Inflammatory macrophage (primary cell): ENCODE measurements at places on chromosomes 1 and 21.
A peak's percentile ranks its signal among the peaks of the same experiment; 100 is the strongest.

DNA sequence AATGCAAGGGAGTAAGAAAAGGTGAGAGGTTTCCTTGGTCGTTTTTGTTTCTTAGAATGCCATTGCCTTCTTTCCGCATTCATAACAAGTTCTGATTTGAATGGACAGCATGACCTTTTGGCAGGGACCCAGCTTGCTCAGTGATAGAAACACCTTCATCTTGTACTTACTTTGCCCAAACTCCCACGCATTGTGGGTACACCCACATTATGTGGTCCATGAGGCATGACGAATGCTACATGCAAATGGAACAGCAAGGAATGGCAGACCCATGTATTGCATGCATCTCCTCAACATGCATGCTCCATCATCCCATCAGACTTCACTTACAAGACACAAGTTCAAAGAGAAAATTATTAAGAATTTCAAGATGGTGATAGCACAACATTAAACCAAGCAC is 102.8 kb downstream of the CDC7 start:
- DNase-seq, result no peak

GRCh38 chr1:9371391-9371935 is 78.8 kb downstream of the SPSB1 start:
- DNase-seq, result no peak

- no peak for DNase-seq
Observed at GRCh38 chr1:63874278-63874880, 100.6 kb downstream of the ROR1 start.

- DNase-seq, result no peak
Observed at GRCh38 chr21:37868446-37869295, 47.6 kb downstream of the KCNJ6 start.

- no peak for DNase-seq
Observed at GRCh38 chr1:175067362-175068106, at the start of gene TNN. Gene TNN, plus strand, starts transcription at chr1:175067833. Its CDS starts 9,586 bp downstream, at chr1:175077419.

GRCh38 chr1:23366146-23366545 is 3.5 kb downstream of the ZNF436 start:
- DNase-seq, result no peak

- DNase-seq, result no peak
Observed at GRCh38 chr1:219573960-219574359, 38.9 kb downstream of the ZC3H11B start.

DNA sequence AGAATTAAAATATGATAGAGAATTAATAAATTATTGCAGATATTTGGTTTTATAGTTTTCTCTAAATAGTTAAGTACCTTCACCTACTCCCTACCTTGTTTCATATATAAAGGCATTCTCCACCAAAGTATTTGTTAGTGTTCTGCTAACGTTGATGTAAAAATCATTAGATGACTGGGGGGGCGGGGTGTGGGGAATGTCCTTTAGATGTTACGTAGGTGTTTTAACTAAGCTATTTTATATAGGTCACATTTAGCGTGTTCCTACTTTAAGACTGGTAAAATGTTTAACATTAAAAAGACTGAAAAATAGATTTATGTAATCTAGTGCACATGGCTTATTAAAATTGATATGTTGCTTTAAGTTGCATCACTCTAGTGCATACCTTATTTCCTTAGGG is 48.6 kb downstream of the PTPRC start:
- no peak for DNase-seq

DNA sequence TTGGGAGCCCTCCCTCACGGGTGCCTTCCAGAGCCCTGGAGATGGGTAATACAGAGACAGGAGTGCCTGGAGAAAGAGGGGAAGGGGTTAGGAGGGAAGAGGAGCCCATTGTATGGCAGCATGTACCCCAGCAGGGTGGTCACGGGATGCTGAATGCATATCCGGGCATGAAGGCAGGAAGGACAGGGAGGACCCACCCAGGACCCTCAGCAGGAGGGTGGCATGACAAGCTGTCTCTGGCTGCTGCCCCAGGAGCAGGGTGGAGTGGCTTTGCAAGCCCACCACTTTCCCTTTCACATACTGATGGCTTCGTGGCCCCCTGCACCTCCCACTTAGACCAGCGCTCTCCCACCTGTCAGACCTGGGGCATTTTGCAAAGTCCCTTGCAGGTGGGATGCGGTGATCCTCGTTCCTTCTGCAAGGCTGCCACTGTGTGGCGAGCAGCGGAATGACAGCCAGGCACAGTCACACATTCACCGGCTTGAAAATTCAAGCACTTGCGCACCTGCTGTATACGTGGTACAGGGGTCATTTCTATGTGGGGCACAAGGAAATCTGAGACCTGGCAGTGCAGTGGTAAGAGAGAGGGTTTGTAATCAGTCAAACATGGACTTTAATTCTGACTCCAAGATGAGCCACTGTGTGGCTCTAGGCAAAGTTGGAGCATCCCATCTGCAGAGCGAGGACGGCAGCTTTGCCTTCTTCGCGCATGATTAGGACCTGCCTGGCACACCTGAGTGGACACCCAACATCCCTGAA is 53.2 kb upstream of the TMEM51 start:
- DNase-seq, result peak; percentile 47

GRCh38 chr1:169348383-169349036 is 19.1 kb downstream of the NME7 start:
- DNase-seq, result peak; percentile 70

GRCh38 chr1:194114288-194114687 is 927.9 kb upstream of the B3GALT2 start:
- no peak for DNase-seq

GRCh38 chr21:26732432-26733221 is 112.6 kb downstream of the ADAMTS1 start:
- peak; percentile 12 for DNase-seq

DNA sequence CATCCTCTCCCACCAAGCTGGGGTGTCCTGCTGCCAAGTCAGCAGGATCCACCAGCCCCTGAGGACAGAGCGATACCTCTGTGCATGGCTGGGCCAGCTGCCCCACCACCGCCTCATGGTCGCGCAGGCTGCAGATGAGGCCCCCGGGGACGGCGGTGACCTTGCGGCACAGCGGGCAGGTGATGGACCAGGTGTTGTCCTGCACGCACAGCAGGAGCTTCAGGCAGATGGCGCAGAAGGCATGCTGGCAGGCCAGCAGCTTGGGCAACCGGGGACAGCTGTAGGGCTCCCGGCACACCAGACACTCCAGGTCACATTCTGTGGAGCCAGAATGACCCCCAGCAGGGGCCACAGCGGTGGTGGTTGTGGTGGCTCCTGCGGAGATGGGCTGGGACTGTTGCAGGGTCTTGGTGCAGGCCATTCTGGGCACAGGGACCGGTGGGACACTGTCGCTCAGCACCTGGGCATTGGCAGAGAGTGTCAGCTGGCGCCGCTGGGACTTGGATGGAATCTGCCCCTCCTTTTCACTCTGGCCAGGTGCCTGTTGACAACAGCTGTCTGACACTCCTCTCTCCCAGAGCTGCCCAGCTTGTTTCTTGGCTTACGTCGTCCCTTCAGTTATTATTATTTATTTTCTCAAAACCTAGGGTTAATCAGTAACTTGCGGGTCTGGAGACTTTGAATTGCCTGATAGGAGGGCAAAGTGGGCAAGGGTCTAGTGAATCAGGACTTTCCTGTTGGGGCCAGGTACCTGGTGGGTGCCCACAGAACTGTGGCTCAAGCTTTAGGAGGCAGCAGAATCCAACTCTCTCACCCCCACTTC is at the start of gene RNF186:
Gene RNF186 (minus strand): TSS at position 603 of the 823 bp plus-strand sequence. CDS start 182 bp downstream, at position 421.
- DNase-seq, result no peak

- no peak for DNase-seq
Observed at GRCh38 chr1:210483821-210484220, 155.1 kb downstream of the HHAT start.

DNA sequence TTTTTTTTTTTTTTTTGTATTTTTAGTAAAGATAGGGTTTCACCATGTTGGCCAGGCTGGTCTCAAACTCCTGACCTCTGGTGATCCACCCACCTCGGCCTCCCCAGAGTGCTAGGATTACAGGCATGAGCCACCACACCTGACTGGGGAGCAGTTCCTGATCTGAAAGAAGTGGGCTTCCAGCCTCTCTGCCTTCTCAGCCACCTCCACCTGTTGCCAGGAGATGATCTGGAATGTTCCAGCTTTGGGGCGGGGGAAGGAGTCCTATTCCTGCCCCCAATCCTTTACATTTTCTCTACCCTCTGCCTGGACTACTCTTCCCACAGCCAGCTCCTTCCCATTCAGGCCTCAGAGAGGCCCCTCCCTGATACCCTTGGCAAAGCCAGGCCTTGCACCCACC is 28.1 kb downstream of the RAP1GAP start:
- no peak for DNase-seq

- DNase-seq, result no peak
Observed at GRCh38 chr1:42733415-42734200, 6.4 kb downstream of the CLDN19 start.

- peak; percentile 79 for DNase-seq
Observed at GRCh38 chr1:55195521-55196233, 19.5 kb downstream of the USP24 start.

- no peak for DNase-seq
Observed at GRCh38 chr1:66542314-66542713, 8.4 kb downstream of the SGIP1 start.

DNA sequence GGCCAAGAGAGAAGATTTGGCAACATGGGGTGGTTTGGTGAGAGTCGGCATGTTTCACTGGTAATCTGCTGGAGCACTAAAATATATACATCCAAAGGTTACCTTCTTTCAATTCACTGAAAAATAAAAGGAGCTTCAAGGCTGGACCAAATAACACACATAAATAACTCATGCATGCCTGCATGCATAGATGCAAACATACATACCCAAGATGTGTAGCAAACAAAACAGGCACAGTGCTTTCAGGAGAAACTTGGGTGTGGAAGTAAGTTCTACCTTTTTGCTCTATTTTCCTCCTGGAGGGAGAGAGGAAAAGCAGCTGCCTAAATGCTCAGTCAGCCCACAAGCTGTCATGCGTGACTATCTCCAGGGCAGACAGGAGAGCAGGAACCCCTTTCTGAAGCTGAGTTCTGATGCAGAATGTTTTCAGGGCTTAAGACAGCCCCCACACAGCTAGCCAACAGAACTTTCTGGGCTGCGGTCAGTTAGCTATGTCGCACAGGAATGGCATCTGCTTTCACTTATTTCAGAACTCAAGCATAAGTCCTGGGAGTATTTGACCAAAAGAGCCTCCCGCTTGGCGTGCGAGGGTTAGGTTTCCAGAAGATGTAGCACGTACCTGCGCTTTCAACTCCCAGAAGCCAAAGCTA is 166.2 kb downstream of the TOMM20 start:
- DNase-seq, result peak; percentile 70

- no peak for DNase-seq
Observed at GRCh38 chr1:27523337-27524020, 33.5 kb upstream of the WASF2 start.

GRCh38 chr1:49048188-49048587 is 271.5 kb upstream of the BEND5 start:
- no peak for DNase-seq

DNA sequence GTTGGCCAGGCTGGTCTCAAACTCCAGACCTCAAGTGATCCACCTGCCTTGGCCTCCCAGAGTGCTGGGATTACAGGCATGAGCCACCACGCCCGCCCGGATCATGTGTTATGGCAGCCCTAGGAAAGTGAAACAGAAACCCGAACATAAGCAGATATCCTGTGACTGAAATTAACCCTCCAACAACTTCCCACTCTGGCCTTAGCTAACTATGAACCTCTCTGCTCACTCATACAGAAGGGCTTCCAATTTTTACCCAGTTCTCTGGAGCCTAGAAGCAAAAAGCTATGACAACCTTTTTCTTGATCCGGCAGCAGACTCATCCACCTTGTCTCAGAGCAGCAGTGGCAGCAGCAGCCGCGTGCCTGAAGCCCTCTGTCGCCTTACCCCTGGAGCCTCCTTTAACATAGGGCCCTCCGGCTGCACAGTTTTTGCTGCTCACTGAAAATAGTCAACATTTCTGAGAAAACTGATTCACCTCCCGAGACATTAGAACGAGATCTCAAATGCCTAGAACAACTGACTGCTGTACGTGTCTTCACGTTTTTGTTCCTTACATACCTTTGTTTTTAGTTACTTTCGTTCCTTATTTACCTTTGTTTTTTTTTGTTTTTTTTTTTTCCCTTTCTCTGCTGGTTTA is 9.3 kb downstream of the CBR1 start:
- peak; percentile 75 for DNase-seq

DNA sequence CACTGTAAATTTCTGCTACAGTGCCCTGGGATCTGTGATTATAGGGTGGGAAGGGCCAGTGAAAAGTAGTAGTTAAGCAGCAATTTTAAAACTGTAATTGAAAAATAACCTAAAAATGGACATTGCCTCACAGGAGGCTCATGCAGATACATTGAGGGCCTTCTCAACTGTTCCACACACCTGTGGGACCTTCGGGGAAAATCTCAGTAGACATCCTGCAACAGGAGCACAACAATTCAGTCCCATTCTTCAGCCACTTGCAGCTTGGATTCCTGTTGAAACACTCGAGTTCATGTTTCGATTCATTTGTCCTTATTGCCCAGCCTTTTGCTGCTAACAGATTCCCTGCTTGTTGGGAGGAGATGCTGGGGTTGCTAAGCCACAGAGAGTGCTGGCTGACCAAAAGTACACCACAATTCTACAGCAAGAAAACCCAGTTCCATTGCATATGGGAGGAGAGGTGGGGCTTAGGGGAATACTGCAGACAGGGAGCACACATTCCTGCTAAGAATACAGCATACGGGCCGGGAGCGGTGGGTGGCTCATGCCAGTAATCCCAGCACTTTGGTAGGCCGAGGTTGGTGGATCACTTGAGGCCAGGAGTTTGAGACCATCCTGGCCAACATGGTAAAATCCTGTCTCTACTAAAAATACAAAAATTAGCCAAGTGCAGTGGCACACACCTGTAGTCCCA is 4.5 kb downstream of the TMCC2 start:
- DNase-seq, result no peak

DNA sequence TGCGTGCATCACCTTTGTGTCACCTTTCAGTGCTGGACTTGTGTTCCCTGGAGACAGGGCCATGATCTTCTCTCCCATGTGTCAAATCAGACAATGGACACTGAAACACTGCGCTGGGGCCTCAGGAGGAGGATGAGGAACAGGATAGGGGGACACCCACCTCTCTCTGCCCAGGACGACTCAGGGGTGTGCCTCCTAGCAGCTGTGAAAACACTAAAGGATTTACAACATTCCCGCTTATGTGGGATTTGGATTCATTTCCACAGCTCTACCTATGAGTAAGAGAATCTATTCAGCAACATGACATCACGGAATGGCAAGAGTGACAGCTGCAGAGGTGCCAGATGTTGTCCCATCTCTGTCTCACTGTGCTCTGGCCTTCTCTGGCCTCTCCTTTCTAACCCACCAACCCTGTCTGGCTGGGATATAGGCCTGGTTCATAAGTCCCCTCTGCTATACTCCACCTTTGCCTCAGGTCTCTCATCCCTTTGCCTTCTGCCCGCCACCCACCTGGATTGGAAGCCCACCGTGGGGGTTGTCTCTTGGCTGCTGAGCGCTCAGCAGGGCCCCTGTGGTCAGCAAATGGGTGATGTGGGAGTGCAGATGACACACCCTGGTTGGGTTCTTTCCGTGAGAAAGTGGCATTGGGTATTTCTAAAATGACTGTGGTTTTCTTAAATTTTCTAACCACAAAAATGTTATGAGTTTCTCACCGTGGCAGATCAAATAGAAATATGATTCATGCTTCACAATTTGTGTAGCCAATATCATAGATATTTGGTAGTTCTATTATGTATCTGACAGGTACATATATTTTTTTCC is 47.1 kb upstream of the TLR5 start:
- DNase-seq, result no peak

- DNase-seq, result no peak
Observed at GRCh38 chr1:156912310-156912709, 8.1 kb upstream of the LRRC71 start.

- DNase-seq, result no peak
Observed at GRCh38 chr1:56965916-56966697, at the start of gene C8B. Gene C8B, minus strand, starts transcription at chr1:56966015. Its CDS starts 67 bp downstream, at chr1:56965948.

GRCh38 chr1:224879162-224879803 is 50.2 kb upstream of the DNAH14 start:
- DNase-seq, result no peak

GRCh38 chr1:186717286-186717685 is 37.1 kb upstream of the PTGS2 start:
- DNase-seq, result no peak
